Activated CD4-positive, alpha-beta T cell treated with anti-CD3 and anti-CD28 coated beads, Interleukin-2, amount 10 ng/mL, durations not matched to agents 24 days and 14 days (primary cell): ENCODE measurements at places on chromosomes 16 and 17. TPM values are rescaled to one million over a fixed set of nuclear protein-coding genes. Genes with fewer than 3 reads are reported as not detected.

Gene KRTAP4-5
- total RNA-seq: not detected in 2 replicates

DNA sequence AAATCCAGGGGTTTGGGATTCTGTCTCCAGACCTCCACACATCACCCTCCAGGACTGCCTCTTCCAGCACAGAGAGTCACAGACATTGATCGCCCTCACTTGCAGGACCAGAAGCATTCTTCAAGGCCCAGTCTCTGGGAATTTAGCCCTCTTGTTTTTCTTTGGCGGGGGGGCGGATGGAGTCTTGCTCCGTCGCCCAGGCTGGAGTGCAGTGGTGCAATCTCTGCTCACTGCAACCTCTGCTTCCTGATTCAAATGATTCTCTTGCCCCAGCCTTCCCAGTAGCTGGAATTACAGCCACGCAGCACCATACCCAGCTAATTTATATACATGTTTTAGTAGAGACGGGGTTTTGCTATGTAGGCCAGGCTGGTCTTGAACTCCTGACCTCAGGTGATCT lies 8.5 kb upstream of the ITGAL start:
- H3K27me3 ChIP-seq: no peaks in the 10 kb centered on the region
- H3K36me3 ChIP-seq: peaks cover 2% of the 10 kb centered on the region
- no peak for DNase-seq
- H3K27ac ChIP-seq: no peak overlapping the region
- H3K4me1 ChIP-seq: peaks cover 41% of the 10 kb centered on the region
- no peak overlapping the region for H3K4me3 ChIP-seq

GRCh38 chr17:28331891-28332420 lies 3.3 kb downstream of the IFT20 start:
- H3K4me3 ChIP-seq: no peak overlapping the region
- no peak for DNase-seq
- peaks cover 24% of the 10 kb centered on the region for H3K36me3 ChIP-seq
- H3K27me3 ChIP-seq: no peaks in the 10 kb centered on the region
- H3K27ac ChIP-seq: no peak overlapping the region

DNA sequence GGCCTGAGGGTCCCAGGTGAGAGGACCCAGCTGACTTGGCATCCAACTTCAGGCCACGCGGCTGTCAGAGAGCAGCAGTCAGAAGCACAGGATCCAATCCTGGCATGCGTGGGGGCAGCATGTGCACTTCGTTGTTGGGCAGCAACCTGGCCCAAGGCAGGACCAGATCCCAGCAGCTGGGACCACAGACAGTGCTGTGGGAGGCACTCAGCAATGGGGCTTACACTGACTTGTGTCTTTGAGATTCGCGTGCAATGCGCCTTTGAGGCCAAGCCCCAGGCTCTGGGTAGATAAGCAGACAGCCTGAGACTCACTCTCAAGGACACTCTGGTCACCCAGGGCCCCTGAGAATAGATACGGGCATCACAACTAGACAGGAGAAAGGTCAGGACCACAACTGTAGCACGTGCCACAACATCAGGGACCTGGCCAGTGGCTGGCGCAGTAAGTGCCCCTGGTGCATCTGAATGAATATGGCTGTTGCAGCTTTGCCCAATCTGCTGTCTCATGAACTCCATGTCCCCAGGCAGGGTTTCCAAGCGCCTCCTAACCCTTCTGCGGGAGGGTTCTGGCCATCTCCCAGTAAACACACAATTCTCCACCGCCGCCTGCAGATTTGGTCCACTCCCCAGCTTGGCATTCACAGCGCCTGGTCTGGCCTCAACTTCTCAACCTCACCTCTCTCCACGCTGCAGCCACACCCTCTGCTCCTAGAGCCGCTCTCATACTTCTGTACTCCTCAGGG lies 3.2 kb downstream of the PAM16 start:
- no peak overlapping the region for H3K4me3 ChIP-seq
- no peak overlapping the region for H3K27ac ChIP-seq
- no peaks in the 10 kb centered on the region for H3K27me3 ChIP-seq
- peaks cover 7% of the 10 kb centered on the region for H3K36me3 ChIP-seq

GRCh38 chr16:911101-911500 lies 59.7 kb downstream of the LMF1 start:
- H3K4me3 ChIP-seq: no peak overlapping the region
- no peak overlapping the region for H3K27ac ChIP-seq
- peaks cover 13% of the 10 kb centered on the region for H3K36me3 ChIP-seq
